Islet precursor cell (in vitro differentiated cells): ENCODE measurements at places on chromosomes 1 and 21.

DNA sequence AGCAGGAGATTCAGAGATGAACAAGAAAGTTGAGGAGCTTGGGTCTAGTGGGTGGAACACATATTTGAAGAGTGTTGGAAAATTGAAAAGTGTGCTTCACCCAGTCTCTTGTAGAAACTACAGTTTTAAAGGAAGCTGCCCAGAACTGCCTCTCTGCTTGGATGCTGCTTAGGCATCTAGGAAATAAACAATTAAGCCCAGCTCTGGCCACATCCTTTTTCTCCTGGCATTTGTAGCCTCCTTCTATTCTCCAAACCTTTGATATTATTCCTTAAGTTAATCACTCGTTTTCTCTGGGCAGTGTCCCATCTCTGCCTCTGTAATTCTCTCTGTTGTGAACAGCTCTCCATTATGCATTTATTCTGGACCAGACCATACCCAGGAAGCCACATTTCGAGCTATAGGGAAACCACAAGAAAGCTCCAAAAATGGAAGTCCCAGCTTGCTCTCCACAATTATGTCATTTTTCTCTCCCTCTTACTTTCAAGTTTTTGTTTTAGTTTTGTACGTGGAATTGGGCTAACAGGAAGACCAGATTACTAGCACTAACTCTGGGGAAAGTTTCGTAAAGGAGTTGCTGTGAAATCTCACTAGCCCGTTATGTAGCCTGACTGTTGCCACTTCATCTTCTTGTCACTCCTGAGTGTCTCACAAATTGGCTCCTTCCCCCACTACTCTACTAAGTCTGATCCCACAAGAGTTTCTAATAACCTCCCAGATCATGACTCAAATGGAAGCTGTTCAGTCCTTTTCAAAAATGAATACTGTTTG is 102.2 kb downstream of the NTMT2 start:
- DNase-seq: no peak

- DNase-seq: no peak
These were observed 717 bp downstream of the UBIAD1 start for GRCh38 chr1:11273595-11274234.

DNA sequence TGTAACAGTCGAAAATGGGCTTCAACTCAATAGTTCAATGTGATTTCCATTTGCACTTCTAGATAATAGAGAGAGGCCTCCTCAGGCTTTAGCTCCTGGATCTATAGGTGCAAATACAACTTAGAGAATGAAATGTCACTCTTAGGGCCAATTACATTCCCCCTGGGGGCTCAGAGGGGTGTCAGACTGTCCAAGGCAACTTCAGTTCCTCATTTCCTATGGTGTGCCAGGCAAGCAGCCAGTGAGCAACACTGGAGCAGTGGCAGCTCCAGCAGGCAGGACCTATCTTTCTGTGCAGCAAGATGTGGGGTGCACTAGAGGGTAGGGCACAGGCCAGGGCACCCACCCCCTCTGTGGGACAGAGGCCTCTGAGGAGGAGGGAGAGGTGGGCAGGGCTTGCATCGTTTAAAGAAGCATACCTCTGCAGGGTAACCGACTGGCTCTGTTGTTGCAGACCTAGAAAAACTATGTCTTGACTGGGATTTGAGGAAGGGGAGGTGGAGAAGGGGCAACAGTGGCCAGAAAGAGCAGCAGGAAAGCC is 97.3 kb downstream of the SUSD4 start:
- DNase-seq: no peak

DNA sequence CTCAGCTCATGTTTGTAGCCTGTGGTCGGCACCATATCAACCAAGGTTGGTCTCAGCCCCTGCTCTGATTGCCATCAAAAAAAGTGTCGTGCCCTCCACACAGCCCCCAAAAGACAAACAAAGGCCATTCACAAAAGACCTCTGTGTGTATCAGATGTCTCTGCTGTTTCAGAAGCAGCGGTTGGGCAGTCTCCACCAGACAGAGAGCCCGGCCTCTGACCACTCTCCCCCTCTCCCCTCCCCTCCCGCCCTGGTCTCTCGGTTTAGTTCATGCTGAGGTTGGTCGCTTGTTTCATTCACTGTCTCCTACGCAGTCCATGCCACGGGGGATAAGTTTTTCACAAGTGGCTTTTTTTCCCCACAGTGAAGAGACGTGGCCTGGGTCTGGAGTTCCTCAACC is 27.1 kb downstream of the ACTA1 start:
- peak; percentile 85 for DNase-seq

GRCh38 chr21:40047993-40048730 is 180.9 kb downstream of the PCP4 start:
- no peak for DNase-seq

GRCh38 chr1:12255913-12256312 is 26.1 kb downstream of the VPS13D start:
- no peak for DNase-seq

DNA sequence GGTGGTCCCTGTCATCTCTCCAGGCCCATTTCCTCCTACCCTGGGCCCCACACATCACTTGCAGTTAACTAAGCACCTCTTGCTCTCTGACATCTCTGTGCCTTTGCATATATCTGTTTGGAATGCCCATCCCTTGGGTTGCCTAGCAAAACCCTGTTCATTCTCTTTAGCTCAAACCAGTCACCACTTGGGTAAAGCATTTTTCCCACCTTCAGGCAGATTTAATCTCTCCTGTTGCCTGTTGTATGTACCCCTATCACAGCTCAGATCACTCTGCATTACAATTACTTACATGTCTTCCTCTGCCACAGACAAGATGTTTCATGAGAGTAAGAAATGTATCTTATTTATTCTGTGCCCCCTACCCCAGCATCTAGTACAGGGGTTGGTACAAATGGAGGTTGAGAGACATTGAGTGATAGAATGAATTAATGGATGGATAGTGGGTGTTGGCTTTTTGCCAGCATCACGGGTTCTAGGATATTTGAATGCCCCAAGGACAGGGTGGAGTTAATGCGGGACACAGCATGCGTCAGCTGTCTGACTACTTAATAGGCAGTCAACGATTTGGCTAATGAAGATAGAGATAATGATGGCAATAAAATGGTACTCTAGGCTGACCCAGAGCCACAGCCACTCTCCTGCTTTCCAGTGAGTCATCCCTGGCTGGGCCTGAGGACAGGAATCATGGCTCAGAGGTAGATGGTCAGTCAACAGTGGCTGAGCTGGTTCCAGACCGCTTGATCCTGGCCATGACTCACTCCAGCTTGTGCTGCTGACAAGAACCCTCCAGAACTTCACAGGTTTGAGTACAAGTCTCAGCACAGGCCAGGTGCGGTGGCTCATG is 6.5 kb downstream of the NR0B2 start:
- peak; percentile 99 for DNase-seq

GRCh38 chr1:243393096-243393495 is 137.3 kb downstream of the SDCCAG8 start:
- DNase-seq: no peak

GRCh38 chr1:41609166-41609883 is 124.8 kb upstream of the EDN2 start:
- DNase-seq: peak; percentile 43

- DNase-seq: no peak
These were observed 109.8 kb downstream of the DUSP10 start for GRCh38 chr1:221632072-221632471.

DNA sequence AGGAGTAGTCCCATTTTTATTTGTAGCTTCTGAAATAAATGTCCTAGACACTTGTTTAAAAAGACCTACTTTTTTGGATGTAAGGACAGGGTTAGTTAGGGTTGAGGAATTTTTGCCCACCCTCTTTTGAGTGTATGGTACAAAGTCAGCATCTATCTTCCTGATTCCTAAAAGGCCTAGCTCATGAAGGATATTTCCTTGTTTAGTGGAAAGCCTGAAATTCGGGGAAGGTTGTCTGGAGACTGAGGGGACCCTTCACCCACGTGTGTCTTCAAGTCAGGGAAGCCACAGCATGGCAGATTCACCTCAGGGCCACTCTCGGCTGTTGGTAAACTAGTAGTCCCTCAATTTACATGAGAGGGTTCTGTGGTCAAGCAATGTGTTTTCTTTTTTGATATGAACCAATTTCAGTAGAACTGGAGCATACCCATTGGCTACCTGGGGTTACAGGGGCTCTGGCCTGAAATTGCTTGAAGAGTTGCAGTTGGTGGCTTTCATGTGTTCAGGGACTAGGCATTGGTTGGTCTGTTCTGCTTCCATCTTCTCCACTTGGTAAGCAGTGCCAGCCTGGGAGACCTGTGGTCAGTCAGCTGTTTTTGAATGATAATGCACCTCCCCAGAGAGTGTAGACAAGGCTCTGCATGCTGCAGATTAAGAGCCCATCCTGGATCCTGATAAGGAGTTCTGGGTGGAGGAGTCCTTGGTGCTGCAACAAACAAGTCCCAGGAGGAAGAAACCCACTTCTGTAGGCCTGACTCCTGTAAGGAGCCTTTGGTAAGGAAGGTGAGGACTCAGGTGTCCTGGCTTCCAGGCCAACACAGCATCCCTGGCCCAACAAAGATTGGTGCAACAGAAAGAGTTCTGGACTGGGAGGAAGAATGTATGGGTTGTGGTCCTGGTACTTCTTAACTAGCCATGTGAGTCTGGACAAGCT is 6.3 kb downstream of the BTG2 start:
- DNase-seq: no peak

GRCh38 chr1:179807291-179807690 is 64.2 kb downstream of the FAM163A start:
- no peak for DNase-seq

- DNase-seq: no peak
These were observed 12.1 kb upstream of the DEGS1 start for GRCh38 chr1:224170748-224171478.

GRCh38 chr1:62144238-62144831 is 50.3 kb upstream of the L1TD1 start:
- DNase-seq: peak; percentile 60

DNA sequence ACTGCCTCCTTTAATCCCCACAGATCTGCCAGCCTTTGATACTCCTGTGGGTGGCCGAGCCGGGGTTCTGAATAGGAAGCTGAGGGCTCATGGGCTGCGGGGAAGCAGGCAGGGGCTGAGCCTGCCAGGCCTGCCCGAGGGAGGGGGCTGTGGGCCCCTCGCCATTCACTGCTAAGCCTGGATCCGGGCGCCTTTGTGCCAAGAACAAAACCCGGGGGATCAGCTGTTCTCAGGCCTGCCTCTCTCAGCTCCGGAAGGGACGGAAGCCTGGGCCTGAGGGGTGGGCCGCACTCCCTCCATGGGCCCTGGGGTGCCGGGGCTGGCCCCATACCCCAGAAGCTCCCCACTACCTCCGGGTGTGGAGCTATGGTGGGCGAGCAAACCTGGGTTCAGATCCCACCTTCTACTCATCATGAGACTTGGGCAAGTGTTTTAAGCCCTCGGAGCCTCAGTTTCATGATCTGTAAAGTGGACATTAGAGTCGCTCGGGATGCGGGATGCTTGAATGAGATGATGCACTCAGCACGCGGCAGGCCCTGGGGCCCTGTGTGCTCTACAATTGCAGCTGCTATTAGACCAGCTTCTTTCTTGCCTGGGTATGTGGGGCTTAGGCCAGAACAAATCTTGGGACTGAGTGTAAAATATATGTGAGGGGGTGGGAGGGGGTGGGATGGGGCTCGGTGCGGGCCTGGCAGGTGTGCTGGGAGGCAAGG is 19.2 kb upstream of the EPHA2 start:
- DNase-seq: no peak

GRCh38 chr1:45654540-45655280 is 30.9 kb upstream of the CCDC17 start:
- no peak for DNase-seq

DNA sequence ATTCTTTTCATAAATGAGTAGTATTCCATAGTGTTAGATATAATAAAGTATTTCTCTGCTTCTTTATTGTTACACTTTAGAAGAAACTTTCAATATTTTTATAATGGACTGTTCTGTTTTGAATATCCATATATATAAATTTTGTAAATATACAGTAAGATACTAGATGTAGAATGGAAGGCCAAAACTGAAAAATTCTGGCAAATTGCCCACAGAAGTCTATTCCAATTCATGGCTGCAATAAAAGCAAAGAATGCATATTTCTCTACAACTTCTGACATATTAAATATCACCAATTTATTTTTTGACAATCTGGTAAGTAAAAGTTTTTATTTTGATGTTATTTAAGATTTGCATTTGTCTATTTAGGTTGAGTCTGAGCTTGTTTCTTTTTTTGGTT is 532.5 kb downstream of the NCAM2 start:
- no peak for DNase-seq

DNA sequence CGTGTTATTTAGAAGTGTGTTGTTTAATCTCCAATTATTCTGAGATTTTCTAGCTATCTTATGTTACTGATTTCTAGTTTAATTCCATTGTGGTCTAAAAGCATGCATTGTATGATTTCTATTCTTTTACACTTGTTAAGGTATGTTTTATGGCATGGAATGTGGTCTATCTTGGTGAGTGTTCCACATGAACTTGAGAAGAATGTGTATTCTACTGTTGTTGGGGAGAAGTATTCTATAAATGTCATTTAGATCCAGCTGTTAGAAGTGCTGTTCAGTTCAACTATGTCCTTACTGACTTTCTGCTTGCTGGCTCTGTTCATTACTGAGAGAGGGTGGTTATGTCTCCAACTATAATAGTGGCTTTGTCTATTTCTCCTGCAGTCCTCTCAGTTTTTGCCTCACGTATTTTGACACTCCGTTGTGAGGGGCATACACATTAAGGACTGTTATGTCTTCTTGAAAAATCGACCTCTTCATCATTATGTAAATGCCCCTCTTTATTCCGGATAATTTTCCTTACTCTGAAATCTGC is 12.0 kb upstream of the PLA2G5 start:
- no peak for DNase-seq

GRCh38 chr1:169892176-169892926 is 1.3 kb downstream of the SCYL3 start:
- DNase-seq: no peak

DNA sequence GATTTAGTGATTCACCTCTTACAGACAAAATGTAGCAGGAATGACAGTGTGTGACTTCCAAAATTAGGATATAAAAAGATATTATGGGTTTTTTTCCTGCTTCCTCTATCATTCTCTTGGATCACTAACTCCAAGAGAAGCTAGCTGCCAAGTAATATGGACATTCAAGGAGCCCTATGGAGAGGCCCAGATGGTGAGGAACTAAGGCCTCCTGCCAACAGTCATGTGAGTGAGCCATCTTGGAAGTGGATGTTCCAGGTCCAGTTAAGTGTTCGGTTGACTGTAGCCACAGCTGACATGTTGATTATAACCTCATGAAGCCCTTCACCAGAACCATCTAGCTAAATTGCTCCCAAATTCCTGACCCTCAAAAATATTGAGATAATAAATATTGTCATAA is 38.8 kb downstream of the CD160 start:
- DNase-seq: no peak

GRCh38 chr1:56646611-56647010 is 1.5 kb downstream of the PRKAA2 start:
- DNase-seq: no peak

- DNase-seq: no peak
These were observed 40.2 kb downstream of the WNT9A start for GRCh38 chr1:227907439-227908015.

DNA sequence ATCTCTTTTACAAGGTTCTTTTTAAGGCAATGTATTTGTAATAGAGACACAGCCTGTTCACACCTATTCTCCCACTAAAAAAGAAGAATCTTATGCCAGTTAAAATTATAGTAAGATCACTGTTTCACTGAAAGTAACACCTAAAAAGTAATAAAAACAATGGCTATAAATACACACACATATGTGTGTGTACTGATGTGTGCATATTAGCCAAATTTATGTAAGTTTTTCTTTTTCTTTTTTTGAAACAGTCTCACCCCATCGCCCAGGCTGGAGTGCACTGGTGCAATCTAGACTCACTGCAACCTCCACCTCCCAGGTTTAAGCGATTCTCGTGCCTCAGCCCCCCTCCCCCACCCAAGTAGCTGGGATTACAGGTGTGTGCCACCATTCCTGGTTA is 56.8 kb upstream of the SLC30A10 start:
- DNase-seq: no peak
